Inflammatory macrophage treated with lipopolysaccharide for 4 hours (primary cell): ENCODE measurements at places on chromosomes 1 and 21.
A peak's percentile ranks its signal among the peaks of the same experiment; 100 is the strongest.

DNA sequence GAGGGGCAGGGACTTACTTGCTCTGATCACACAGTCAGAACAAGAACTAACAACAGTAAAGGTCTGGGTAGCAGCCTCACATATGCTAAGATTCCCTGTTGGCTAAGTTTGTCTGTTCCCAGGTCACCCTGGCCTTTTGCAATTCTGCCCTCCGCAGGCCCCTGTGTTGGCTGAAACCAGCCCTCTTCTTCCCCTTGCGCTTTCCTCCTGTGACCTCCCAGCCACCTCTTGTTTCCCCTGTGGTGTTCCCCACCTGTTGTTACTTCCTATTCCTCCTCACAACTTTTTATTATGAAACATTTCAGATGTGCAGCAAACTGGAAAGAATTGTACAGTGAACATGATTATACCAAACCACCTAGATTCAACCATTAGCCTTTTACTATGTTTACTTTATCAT lies 23.4 kb downstream of the MAPKAPK2 start:
- peak; percentile 66 for DNase-seq

- no peak for DNase-seq
Observed at GRCh38 chr1:92374223-92374622, 75.4 kb downstream of the RPAP2 start.

DNA sequence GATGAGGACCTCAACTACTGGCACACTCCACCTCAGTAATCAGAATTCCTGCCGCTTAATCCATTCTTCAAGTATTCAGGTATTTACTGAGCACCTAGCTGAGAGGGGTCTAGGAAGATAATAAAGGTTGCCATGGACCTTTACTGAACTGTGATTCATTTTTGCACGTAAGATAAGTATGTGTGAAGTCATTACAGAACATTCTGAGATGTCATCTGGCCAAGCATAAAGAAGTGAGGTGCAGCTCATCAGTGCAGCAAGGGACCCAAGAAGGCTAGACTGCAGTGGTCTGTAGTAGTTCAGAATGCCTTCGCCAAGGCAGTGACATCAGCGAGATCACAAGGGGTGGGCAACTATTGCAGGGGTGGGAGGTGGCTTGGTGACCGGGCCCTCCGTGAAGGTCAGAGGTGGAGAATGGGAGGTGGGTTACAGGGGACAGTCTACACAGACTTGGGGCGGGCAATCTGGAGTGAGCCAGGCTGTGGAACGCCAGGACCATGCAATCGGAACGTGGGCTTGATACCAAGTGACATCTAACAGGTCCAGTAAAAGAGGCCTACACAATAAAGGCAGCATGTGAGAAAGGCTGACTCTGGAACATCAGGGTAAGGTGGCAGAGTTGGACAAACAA lies 107.4 kb downstream of the SLC45A1 start:
- DNase-seq, result no peak

DNA sequence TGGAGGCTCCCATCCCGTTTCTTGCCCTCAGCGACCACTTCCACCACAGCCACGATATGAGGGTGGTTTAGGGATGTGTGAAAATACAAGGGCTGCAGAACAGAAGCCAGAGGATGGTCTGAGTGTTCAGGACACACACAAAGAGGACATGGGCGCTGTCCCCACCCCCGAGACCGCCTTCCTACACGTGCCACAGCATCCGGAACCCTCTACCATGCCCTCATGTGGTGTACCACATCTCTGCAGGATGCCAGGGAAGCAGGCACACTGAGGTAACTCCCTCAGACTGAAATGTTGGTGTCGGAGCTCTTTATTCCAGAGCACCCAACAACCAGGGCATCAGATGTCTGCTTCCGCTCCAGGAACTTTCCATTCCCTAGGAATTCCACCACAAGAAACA lies 23.1 kb downstream of the NPHP4 start:
- DNase-seq, result no peak

DNA sequence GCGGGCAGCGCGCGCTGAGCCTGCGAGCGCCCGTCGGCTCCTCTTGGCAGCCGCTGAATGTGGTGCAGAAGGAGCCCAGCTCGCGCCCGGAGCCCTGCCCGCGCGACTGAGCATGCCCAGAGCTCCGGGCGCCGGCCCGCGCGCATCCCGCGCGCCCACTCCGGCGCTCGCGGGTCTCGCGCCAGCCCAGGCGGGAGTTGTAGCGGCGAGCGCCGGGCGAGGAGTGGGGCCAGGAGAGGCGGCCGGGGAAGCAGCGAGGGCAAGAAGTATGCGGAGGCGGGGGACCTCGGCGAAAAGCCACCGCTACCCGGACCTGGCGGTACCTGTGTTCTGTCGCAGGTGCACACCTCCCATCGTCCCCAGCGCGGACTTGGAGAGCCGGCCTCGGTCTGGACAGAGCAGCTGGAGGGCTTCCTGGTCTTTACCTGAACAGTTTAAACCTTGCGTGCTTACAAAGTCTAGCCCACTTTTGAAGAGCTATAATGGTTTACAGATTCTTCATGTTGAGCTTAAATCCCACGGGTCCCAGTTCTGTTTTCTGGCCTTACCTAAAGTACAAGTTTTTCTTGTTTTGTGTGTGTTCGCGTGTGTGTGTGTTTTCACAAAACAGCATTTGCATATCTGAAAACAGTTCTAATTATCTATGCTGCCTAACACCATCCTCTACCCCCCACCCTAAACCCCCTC lies at the start of gene DDAH1:
TSS of gene DDAH1 (minus strand) at position 61 of the 687 bp plus-strand sequence. CDS start 114 bp downstream, outside the sequence.
- DNase-seq, result no peak

GRCh38 chr1:169683661-169684060 lies 27.8 kb downstream of the SELL start:
- no peak for DNase-seq

DNA sequence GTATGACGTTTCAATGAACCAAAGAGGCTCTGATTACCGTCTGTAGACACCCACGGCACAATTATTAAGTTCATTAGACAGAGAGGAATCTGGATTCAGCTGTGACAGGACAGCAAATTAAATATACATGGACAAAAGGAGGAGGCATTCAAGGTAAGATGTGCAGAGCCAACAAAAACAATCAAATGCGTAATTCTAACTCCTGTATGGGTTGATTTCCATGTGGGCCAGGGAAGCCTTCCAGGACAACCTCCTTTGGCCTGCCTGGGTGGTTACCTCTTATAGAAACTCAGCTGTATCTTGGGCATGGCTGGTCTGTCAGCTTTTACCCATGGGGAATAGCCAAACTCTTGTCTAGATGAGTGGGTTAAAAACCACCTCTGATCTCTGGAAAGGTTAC lies 43.8 kb downstream of the CCN1 start:
- DNase-seq, result no peak

- DNase-seq, result no peak
Observed at GRCh38 chr1:66556161-66556611, 22.2 kb downstream of the SGIP1 start.

GRCh38 chr1:204858363-204858821 lies 12.3 kb upstream of the NFASC start:
- DNase-seq, result no peak

DNA sequence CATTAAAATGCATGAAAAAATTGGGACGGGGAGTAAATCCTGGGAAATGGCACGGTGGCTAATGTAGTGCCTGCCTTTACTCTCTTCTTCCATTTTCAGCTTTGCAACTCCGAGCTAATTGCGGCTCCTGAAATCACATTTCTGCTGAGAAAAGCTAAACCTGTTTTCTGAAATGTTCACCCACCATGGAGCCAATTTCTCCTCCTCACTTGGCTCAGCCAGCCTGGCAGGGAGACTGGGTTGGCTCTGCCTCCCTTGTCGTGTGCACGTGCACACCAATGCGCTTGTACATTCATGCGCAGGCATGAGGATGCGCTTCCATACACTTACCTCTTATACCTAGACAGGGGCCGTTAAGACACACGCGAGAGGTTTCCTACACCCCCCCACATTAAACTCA lies 165.4 kb downstream of the PLXNA2 start:
- DNase-seq, result no peak

GRCh38 chr1:60847855-60848582 lies 234.3 kb upstream of the NFIA start:
- DNase-seq, result no peak

DNA sequence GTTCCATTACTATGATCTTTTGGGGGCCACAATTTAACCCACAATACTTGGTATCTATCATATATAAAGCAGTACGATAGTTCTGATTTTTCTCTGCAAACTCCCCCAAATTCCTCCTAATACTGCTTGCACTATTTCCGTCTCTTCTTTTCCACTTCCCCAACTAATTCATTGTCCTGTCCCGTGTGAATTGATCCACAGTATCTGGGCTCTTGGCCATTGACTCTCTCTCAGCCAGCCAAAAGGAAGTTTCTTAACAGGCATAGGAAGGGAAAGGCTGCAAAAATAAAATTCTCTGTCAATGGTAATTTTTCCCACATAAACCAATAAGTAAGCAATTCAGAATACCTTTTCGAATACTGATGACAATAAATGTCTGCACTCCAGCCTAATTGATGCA lies 91.7 kb upstream of the DSCAM start:
- DNase-seq, result no peak

GRCh38 chr1:6653436-6654290 lies 29.0 kb downstream of the THAP3 start:
- no peak for DNase-seq
